Vein endothelial cell (primary cell): ENCODE measurements at places on chromosomes 11 and 22. TPM values are rescaled to one million over a fixed set of nuclear protein-coding genes. Genes with fewer than 3 reads are reported as not detected.

OR5P2 gene
- total RNA-seq: 0.33 TPM in 1 of 2 replicates, not detected in the other

TRPC6 gene
- total RNA-seq: under 0.01 and 0.10 TPM in 2 replicates

KLHL35 gene
- total RNA-seq: 2.0 and 3.9 TPM in 2 replicates

NXF1 gene
- total RNA-seq: 37.2 and 41.6 TPM in 2 replicates

ELMOD1 gene
- 0.33 and 0.38 TPM in 2 replicates for total RNA-seq

NXPE2 gene
- total RNA-seq: not detected in 2 replicates

C11orf87 gene
- total RNA-seq: not detected in 2 replicates

C11orf86 gene
- not detected in 2 replicates for total RNA-seq

RPS13 gene
- total RNA-seq: 820 and 972 TPM in 2 replicates

CYB5R3 gene
- 103 and 166 TPM in 2 replicates for total RNA-seq

C11orf52 gene
- 0.65 TPM in 1 of 2 replicates, not detected in the other for total RNA-seq

PRODH gene
- 0.29 TPM in 1 of 2 replicates, not detected in the other for total RNA-seq

B3GAT3 gene
- 19.9 and 23.5 TPM in 2 replicates for total RNA-seq

OR2D3 gene
- total RNA-seq: not detected in 2 replicates

ASCL2 gene
- total RNA-seq: not detected in 2 replicates
